ENCODE measurements at places on chromosomes 2 and 18.

DNA sequence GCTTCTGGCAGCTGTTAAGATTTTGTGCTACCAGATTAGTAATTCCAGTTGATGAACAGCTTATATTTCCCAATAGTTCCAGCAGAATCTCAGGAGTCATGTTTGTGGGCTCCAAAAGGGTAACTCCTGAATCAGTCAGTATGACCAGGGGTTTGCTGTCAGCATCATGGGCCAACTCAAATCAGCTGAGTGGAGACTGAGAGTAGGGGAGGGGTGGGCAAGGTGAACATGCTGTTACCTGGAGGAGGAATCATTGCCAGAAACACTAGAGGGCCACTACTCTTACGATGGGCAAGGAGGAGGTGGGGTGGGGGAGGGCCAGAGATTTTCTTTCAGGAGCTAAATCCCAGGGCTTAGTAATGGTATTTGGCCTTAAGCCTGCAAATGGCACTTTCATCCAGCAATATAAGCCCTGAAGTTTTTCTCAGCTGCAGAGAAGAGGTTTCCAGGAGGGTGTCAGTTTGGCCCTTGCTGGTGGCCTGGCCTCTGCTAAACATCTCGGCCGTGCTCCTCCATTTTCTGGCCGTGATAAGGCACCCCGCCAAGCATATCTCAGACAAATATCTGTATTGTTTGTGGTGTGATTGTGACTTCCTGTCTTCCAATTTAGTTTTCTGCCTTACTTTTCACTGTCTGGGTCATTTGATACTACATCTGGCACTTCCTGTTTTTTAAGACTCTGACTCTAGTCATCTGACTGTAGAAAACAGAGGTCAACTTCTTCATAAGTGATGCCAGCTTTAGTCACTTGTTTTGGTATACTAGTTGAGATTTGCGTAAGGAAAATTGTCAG is 120.5 kb upstream of the CXCR4 start:
- no peak for DNase-seq

GRCh38 chr18:65631766-65632165 is 119.0 kb upstream of the CDH7 start:
- no peak for DNase-seq

DNA sequence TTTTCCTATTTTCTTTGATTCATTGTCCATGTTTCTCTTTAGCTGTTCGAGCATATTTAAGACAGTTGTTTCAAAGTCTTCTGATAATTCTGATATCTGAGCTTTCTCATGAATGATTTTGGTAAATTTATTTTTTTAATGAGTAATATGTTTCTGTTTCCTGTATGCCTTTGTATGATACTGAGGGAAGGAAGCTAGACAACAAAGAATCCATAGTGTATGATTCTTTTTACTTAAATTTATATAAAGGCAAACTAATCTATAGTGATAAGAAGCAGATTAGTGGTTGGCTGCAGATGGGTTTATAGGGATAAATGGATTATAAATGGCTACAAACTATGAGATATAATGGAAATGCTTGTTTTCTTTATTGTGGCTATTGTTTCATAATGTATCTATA is 352.7 kb upstream of the CDH2 start:
- DNase-seq = no peak

GRCh38 chr2:241458687-241459086 is 49.7 kb downstream of the STK25 start:
- no peak for DNase-seq

DNA sequence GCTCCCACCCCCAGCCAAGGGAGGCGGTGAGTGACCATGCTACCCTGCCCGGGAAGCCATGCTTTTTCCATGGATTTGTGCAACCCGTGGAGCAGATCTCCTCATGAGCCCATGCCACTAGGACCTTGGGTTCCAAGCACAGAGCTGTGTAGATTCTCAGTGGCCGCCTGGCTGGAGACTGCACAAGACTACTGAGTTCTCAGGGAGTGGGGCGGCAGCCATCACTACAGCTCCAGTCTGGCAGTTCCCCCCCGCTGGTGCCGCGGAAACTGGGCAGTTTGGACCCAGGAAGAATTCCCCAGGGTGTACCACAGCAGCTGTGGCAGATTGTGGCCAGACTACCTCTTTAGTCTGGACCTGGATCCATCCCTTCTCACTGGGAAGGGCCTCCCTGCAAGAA is 470.6 kb downstream of the LRP1B start:
- no peak for DNase-seq

DNA sequence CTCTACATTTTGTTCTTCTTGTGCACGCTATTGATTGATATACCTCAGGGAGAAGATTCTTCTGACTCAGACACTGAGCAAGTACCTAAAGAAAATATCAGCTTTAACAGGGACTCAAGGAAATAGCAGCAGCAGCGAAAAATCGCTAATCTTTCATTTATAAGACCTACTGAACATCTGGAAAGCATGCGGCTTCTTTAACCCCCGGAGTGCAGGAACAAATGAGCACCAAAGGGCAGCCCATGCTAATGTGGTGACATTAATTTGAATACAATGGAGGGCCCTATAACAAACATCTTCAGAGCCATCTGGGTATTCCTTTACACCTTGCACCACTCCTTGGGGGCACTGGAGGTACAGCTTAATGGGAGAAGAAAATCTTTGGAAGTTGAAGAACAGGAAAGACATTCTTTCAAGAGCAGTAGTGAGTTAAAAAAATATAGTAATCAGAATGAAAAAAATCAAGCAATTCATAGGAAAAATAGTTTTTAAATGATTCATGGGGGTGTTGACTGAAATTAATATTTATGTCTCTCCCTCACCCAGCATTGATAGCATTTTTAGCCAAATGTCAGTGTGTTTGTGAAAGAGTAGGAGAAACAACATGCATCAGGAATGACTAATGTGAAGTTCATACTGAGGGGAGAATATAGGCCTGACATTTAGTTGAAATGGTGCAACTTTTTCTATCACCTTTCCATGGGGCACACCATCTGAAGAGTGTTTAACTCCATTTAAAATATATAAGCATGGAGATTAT is 281.7 kb downstream of the HRH4 start:
- DNase-seq = no peak

DNA sequence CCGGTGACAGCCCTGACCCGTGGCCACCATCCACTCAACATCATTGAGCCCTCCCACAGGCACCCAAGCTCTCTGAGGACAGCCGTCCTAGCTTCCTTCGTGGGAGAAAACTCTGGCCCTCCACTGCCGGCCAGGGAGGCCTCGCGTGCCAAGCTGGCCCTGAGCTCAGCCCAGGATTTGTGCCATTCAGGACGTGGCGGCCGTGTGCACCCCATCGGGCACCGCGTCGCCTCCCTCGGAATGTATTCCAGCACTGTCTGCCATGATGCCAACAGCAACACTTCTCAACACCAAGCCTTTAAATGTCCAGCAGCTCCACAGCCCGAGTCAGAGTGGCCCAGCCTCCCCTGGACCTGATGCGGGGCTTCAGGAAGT is 35.7 kb downstream of the ZNF516 start:
- no peak for DNase-seq

GRCh38 chr2:101518578-101519492 is 43.9 kb upstream of the RFX8 start:
- DNase-seq = peak; percentile 42

GRCh38 chr2:215760091-215760490 is 253.3 kb downstream of the MREG start:
- no peak for DNase-seq

GRCh38 chr2:227436436-227437174 is 35.4 kb upstream of the AGFG1 start:
- DNase-seq = no peak

GRCh38 chr2:17934721-17935120 is 56.3 kb downstream of the KCNS3 start:
- DNase-seq = no peak

DNA sequence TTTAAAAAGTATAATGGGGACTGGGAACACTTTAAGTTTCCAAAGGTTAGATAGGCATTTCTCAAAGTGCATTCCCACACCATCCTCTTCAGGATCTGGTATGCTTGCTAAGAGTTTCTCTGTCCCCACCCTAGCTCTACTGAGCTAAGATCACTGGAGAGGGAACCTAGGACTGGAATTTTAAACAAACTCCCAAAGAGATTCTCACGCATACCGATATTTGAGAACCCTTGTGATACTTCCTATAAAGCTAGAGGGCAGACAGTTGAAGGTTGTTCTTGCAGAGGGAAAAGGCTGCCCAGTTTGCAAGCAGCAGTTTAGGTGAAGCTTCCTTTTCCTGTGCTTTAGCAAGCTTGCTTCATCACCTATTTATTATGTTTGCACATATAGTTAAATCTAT is 3.6 kb downstream of the CNRIP1 start:
- no peak for DNase-seq

DNA sequence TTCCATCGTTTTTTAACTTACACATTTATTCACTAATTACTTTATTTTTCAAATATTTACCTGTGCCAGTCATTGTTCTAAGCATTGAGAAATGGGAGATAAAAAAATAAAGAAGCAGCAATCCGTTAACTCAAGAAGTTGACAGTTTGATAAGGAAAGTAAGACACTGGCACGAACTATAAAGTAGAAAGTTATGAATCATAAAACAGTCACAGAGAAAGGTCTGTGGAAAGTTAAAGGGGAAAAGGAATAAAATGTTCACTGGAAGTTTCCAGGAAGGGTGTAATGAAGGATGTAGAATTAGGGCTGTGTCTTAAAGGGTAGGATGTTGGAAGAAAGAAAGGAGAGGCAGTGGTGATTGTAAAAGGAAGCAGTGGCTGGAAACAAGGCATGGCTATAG is 118.9 kb downstream of the RDH14 start:
- no peak for DNase-seq

DNA sequence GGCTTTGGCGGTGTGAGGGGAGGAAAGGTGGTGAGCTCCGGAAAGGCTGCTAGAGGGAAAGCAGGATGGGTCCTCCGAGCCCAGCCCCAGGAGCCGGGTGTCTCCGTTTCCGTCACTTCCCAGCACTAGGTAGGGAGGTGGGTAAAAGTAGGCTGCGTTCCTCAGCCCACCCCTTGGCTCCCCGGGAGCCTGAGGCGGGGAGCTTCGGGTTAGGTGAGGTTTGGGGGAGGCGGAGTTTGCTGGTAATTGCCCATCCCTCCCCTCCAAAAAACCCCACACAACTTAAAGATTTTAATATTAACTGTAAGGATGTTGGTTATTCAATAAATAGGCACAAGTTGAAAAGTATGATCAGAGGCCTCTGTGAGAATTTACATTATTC is 552 bp upstream of the ATF2 start:
- DNase-seq = no peak

- DNase-seq = no peak
Observed at GRCh38 chr2:98866033-98866432, 70.0 kb downstream of the CRACDL start.

DNA sequence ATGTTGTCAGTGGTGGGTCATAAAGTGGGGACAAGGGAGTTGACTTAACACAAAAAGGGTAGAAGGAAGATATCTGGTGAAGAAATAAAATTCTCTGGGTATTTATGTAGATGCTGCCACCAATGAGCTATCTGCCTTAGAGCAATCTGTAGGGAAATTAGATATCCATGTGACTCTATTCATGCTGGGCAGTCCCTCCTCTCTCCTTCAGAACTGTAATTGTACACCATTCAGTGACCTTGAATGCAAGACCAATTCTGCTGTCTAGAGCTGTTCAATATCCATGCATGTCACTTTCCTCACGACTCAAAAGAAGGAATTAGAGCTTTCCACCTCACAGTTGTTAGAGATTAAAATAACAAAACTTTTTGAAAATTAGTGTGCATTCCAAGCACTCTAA is 28.6 kb upstream of the TDRD15 start:
- DNase-seq = no peak

DNA sequence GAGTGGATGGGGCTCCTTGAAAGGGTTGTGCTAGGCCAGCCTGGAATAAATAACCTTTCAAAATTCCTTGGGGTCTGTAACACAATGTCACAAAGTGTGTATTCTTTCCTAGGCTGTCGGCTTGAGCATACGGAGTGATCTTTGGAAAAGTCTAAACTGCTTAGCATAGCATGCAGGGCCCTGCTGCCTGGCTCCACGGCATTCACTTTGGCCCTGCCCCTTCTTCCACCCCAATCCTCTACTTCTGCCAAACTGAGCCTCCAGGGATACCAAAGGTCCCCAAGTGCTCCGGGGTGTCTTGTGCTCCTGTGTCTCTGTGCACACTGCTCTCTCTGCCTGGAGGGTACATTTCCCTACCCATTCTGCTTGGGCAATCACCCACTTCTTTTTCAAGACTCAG is 196.1 kb downstream of the LTBP1 start:
- no peak for DNase-seq

- DNase-seq = no peak
Observed at GRCh38 chr18:70313640-70314039, 24.8 kb downstream of the SOCS6 start.

GRCh38 chr2:48112911-48113680 is 206.8 kb upstream of the FBXO11 start:
- DNase-seq = no peak

- DNase-seq = no peak
Observed at GRCh38 chr2:6833300-6833604, 32.5 kb downstream of the CMPK2 start.

DNA sequence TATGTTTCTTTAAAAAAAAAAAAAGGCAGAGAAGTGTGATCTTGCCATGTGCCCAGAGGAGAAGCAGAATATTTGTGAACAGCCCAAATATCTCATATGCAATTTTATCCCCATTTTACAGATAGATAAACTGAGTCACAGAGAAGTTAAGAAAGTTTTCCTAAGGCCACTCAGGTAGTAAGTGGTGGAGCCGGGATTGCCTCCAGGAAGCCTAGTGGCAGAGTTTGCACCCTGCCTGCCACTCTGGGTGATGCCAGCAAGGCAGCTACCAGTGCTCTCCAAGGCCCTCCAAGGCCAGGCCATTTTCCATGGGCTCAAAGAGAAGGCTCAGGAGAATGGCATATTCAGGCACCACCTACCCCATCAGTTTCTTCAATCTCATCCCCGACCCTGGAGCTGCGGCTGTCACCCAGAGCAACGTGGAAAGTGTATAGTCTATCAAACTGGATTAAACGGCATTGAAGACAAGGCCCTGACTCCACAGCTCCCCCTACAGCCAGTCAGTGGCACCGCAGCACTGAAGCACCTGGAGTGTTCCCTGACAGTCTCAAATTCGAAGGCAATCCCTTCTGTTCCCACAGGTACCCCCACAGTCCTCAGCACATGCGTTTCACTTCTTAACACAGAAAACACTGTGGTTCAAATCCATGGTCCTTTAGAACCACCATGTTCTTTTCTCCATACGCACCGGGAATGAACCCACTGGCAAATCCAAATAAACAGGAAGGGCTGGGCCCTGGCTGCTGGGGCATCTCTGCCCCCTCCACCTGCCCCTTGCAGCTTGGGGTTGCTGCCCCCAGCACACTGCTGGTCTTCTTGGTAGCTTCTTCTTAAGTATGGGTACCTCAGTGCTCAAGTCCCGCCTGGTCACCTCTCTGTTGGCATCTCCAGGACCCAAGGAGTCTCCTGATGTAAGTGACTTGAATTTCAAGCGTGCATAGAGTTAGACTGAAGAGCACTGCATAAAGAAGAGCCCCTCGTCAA is 175.3 kb downstream of the INHBB start:
- DNase-seq = peak; percentile 33

GRCh38 chr2:44970846-44971450 is 29.4 kb downstream of the SIX3 start:
- DNase-seq = no peak

GRCh38 chr2:22885245-22885644 is 499.7 kb upstream of the KLHL29 start:
- no peak for DNase-seq

GRCh38 chr2:189153619-189154018 is 25.9 kb downstream of the COL5A2 start:
- no peak for DNase-seq

- DNase-seq = no peak
Observed at GRCh38 chr18:55982992-55983391, 395.0 kb upstream of the TCF4 start.

Measured in HuH-7.5 (cell line).